ENCODE measurements at places on chromosomes 5 and 9. TPM values are rescaled to one million over a fixed set of nuclear protein-coding genes. Genes with fewer than 3 reads are reported as not detected.

GRCh38 chr5:91223886-91224285 is 159.2 kb downstream of the ARRDC3 start:
- H3K4me1 ChIP-seq: peaks cover 7% of the 10 kb centered on the region
- H3K27ac ChIP-seq: no peak overlapping the region
- H3K4me3 ChIP-seq: no peak overlapping the region
- no peaks in the 10 kb centered on the region for H3K36me3 ChIP-seq
- H3K27me3 ChIP-seq: no peaks in the 10 kb centered on the region

DNA sequence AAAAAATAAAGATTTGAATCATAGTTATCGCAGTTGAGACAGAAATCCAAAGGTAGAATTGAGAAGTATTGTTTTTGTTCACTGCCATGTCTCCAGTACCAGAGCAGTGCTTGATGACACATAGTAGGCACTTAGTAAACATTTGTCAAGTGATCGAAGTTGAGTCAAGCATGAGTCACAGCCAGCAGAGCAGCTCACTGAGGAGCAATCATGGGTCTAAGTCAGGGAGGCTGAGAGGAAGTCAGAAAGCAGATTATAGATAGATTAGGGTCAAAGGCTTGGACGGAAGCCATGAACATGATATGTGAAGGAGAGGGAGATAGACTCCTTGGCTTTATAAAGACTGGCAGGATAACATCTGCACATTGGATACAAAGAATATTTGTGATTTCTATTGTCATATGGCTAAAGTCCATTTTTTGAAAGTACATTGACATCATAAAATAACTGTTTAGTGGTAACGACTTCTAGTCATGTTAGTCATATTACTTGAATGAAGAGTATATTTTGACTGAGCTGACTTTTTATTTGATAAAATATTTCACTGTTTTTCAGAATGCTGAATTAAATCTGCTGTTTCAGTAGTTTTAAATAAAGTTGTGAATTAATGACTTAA is 168.5 kb downstream of the RAB3C start:
- no peaks in the 10 kb centered on the region for H3K4me1 ChIP-seq
- no peak overlapping the region for H3K27ac ChIP-seq
- DNase-seq: peak; percentile 38
- no peaks in the 10 kb centered on the region for H3K36me3 ChIP-seq

DNA sequence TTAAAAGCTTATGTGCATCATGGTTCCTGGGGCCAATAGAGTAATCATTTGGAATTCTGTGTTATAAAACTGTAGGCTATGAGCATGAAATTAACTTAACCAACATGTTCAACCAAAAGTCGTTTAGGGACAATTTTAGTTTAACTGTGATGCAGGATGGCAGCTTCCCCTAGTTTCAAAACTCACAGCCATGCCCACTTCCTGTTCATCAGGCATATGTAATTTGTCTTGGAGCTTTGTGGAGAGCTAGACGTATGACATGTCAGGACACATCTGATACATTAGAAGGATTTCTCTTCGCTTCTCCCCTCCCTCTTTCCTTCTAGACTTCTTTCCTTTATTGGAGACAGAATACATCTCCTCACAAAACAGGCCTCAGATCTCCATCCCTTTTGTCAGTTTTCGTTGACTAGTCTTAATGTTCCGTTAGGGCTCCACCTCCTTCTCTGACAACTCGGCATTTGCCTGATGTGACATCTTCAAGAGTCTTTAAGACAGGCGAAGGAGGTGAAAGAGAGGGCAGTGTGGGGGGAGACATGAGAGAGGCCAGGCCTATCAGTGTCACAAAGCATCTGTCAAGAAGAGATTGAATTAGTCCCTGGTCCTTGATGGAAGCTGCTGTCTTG is 176.0 kb downstream of the MSX2 start:
- DNase-seq: no peak
- no peaks in the 10 kb centered on the region for H3K27me3 ChIP-seq
- H3K27ac ChIP-seq: no peak overlapping the region
- H3K36me3 ChIP-seq: no peaks in the 10 kb centered on the region
- no peaks in the 10 kb centered on the region for H3K4me1 ChIP-seq

DNA sequence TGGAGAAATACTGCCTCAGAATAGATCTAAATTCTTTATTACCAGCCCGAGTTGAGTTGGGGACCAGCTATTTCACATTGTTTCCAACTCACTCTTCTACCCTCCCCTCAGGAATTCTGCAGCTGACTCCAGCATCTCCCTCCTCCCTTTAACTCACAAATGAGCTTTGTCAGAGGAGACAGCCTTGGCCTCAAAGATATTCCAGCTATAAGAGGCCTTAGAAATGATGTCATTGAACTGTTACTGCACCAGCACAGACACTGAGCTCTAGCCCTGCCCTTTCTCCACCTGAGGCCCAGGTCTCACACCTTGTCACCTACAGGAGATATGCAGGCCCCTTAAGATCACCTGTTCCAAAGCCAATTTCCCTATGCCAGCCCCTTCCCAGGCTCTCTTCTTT is 78.4 kb upstream of the ATP10B start:
- no peak overlapping the region for H3K27ac ChIP-seq
- no peak for DNase-seq
- H3K27me3 ChIP-seq: no peaks in the 10 kb centered on the region
- no peak overlapping the region for H3K4me3 ChIP-seq

Gene GLDC
- 3.0 TPM for total RNA-seq

Gene PKD2L2
- not detected for total RNA-seq

Gene HIGD2A
- total RNA-seq: 109 TPM
